ENCODE measurements at places on chromosomes 5 and 9. TPM values are rescaled to one million over a fixed set of nuclear protein-coding genes. Genes with fewer than 3 reads are reported as not detected.

DNA sequence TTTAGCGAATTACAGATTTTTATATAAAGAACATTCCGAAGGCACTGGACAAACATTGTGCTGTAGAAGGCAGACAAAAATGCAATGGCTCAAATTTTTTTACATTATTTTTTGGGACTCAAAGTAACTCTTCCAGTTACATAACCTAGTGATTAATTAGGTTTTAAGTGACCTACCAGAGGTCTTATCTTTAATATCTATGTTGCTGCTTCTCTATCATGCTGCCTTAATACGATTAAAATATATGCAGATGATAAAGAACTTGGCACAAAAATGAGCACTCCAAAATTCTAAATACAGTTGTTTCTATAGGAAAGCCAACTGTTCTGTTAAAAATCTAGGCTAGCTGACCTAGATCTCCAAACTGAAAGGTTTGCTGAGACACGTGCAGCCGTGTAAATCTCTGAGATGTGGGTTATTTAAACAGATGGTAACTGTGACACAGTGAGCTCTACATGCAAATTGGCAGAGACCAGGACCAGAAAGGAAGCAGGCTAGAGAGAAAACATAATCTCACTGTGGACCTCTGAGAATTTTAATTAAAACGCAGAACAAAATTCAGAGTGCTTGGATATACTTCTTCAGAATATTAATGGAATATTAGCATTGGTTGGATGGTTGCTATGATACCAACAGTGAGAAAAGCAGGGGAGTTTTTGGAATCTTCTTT, 56.2 kb downstream of the CAMK4 start:
- DNase-seq: no peak

GRCh38 chr5:55915783-55916182, 64.6 kb downstream of the IL31RA start:
- DNase-seq: no peak

DNA sequence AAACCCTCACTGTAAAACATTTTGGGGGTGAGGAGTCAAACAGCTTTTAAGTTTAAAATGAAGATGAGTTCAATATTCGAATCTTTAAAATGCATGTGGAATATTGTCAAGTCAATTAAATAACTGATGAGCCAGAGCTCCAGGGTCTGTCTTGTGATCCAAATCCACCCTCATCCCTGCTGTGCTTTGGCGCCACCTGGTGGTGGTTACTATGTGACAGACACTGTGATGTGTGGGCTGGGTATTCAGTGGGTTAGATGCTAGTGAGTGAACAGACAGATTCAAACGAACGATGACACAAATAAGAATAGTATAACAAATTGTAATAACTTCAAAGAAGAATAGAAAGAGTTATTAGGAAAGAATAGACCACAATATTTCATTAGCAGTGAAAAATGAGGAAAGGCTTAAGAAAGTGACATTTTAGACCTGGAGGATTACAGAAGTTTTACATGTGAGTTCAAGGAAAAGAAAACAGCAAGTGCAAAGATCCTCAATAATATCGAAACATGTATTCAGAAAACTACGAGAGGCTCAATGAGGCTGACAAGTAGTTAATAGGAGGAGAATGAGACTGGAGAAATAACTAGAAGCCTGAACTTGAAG, 51.4 kb upstream of the CHSY3 start:
- peak; percentile 42 for DNase-seq

DNA sequence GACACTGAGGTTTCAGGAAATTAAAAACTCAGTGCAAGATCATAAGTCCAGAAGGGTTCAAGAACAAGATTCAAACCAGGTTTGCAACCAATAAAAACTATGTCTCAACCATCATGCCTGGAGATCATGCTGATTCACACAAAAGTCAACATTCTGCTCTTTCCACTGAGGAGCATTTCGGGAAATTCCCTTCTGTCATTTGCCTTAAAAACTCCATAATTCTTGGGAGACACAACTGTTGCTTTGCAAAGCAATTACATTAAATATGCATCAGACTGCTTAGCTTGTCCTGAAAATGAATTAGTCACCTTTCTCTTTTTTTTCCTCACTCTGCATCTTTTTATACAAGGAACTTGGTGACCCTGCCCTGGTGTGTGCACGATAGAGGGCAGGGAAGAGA, 275.9 kb upstream of the ZNF462 start:
- DNase-seq: no peak

DNA sequence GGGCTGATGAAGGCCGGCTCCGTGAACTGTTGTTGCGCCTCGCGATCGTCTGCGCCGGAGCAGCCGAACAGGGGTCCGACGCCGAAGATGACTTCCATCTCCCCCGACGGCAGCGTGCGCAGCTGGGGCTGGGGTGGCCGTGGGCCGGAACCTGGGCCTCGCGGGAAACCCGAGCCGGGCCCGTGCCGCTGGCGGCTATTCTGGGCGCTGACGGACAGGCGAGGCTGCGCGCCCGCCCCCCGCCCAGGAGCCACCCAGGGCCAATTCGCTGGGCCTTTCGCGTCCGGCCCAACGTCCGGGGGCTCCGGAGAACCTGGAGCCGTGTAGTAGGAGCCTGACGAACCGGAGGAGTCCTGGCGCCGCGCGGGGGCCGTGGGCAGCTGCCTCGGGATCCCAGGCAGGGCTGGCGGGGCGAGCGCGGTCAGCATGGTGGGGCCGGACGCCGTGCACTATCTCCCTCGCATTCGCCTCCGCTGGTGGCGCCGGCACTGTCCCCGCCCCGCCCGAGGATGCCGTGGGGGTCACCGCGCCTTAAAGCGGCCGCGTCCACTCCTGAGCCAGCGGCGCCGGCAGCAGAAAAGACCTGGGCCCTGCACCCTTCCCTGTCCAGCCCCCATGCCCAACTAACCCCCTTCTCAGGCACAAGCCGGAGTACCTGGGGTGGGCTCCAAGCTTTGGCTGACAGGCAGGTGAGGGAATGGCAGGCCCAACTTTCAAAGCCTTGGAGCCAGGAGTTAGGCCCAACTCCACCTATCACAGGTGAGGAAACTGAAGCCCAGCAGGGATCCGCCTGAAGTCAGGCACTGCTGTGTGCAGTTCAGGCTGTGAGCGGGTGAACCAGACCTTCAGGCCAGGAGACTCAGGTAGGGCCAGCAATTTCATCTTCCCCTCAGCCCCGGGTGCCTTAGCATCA, at the start of gene PROB1:
Gene PROB1 (minus strand): TSS at position 451 of the 913 bp plus-strand sequence. CDS start 23 bp downstream, at position 428.
- DNase-seq: no peak

DNA sequence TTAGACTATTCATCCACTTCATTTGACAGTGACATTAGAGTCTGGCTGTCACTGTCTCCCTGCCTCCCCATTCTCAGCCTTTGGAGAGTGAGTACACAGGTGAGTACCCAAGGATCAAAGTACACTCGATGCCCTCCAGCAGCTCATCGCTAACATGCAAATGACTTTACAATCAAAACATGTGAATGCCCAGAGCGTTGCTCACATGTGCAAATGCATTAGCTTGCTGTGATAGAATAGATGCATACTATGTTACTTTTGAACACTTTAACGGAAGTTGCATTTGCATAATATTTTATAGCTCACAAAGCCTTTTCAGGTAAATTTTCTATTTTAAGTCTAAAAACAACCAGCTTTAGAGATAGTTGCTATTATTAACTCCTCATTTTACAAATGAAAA, 107.6 kb downstream of the SYK start:
- DNase-seq: no peak

Gene FSD1L
- polyA plus RNA-seq: 9.4 TPM

Gene OR1B1
- not detected for polyA plus RNA-seq

Gene INSYN2B
- 4.1 TPM for polyA plus RNA-seq

Gene ANKRD33B
- polyA plus RNA-seq: 0.62 TPM

Data from left lung (tissue), 14 donors.